ENCODE measurements at places on chromosomes 5 and 9.
A peak's percentile ranks its signal among the peaks of the same experiment; 100 is the strongest.

DNA sequence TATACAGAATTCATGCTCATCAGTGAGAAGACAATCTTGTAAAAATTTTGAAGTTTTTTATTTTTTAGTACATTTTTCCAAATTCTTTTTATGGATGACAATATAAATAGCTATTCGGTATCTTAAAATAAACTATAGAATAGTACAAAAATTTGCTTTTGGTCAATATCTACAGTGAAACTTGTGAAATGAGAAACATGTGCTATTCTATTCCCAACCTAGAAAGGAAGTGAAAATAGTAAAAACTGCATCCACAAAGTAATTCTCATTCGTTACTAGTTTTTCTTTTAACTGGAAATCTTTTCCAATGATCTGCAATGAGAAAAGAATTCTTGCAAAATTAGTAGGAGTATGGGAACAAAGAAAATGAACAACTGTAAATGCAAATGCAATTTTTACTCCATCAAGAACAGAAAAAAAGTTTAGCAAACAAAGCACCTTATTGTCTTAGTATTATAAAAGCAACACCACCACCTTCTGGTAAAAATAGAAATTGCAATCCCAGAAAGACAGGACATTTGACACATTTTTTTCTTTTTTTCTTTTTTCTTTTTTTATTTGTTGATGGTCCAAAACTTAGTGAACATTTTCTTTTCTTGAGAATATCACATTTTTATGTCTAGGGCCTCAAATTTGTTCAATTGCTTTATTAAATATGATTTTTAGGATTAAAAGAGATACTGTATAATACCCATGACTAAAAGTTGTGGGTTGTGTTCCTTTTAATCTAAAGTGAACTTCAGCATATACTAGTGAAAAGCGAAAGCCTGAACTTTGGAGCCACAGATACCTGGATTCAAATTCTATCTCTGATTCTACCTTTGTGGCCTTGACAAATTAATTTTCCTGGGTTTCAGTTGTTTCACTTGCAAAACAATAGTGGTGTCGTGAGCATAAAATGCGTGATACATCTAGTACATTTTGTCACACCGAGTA lies 72.3 kb downstream of the SLCO4C1 start:
- peak; percentile 12 for DNase-seq

DNA sequence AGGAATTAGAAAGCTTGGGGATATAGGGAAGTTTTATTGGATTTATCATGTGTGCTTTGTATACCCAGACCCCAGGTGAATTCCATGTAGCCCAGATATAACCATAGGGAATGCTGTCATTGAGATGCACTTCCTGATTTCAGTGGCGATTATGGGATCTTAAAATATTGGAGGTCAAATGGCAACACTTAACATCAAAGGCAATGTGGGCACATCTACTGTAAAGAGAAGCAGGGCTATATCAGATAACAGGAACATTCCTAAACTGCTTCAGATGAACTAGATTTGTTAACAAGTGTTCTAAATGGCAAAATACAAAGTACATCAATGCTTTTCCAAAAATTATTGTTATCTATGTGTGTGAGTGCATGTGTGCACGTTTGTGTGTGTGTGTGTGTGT lies 883.5 kb upstream of the EDIL3 start:
- DNase-seq = no peak

- no peak for DNase-seq
These were observed 89.2 kb downstream of the PDE6A start for GRCh38 chr5:149855366-149855765.

DNA sequence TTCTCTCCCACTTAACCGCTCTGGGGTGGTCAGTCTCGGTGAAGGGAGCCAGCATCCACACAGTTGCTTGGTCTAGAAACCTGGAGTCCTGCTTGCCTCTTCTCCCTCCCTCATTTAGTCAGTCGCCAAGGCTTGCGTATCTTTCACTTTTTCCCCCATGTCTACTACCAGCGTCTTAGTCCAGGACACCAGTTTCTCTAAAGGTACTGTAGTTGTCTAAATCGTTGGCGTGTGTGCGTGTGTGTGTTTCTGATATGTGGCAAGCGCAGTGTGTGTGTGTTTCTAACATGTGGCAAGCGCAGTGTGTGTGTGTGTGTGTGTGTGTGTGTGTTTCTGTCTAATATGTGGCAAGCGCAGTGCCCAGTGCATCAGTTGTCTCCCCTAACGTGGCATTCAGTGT lies 641 bp downstream of the ATP6V1G1 start:
- no peak for DNase-seq

DNA sequence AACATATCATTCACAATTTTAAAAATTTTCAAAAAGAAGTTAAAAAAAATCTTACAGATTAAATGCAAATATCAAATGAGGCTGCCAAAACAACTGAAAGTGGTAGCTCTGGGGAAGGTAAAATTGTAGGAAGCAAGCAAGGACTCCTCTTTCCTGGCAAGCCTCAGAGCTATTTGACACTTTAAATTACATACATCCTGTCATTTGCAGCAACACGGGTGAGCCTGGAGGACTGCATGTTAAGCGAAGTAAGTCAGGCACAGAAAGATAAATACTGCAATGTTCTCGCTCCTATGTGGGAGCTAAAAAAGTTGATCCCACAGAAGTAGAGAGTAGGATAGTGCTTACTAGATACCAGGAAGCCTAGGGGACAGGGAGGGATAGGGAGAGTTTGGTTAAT lies 58.0 kb downstream of the LPAR1 start:
- no peak for DNase-seq

DNA sequence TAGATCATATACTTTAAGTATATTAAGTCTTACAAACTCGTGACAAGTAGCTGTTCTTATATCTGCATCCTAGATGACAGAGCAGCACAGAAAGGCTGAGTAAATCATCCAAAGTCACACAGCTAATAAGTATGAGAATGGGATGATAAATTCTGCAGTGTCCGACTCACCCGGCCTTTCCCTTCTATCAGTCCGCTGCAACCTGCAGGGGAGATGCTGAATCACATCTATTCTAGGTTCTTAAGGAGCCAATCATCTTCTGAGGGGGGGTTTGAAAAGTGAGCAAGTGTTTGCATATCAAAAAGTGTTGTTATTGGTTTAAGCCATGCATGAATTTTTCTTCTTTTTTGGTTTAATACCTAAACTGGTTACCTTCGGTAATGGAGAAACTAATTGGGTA lies 38.9 kb downstream of the ADAMTS16 start:
- DNase-seq = no peak

GRCh38 chr9:17609312-17610005 lies 30.6 kb downstream of the SH3GL2 start:
- no peak for DNase-seq

DNA sequence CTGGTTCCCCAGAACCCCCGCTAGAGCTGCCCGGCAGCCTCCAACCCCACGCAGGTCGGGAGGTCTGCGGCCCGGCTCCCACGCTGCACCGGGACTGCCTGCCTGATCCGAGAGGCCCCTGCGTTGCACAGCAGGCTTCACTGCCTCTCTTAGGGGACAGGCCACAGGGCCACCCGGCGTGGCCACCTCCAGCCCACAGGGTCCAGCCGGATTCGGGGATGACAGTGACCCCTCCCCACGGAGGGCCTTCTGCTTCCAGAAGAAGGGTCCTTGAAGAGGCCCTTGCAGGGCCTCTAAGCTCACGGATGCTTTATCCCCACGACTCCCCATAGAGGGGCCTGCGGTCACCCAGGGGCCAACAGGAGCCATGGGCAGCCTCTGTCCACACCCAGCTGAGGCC lies 66.1 kb upstream of the PPP1R26 start:
- no peak for DNase-seq

GRCh38 chr9:23598994-23599393 lies 227.0 kb downstream of the ELAVL2 start:
- DNase-seq = no peak

DNA sequence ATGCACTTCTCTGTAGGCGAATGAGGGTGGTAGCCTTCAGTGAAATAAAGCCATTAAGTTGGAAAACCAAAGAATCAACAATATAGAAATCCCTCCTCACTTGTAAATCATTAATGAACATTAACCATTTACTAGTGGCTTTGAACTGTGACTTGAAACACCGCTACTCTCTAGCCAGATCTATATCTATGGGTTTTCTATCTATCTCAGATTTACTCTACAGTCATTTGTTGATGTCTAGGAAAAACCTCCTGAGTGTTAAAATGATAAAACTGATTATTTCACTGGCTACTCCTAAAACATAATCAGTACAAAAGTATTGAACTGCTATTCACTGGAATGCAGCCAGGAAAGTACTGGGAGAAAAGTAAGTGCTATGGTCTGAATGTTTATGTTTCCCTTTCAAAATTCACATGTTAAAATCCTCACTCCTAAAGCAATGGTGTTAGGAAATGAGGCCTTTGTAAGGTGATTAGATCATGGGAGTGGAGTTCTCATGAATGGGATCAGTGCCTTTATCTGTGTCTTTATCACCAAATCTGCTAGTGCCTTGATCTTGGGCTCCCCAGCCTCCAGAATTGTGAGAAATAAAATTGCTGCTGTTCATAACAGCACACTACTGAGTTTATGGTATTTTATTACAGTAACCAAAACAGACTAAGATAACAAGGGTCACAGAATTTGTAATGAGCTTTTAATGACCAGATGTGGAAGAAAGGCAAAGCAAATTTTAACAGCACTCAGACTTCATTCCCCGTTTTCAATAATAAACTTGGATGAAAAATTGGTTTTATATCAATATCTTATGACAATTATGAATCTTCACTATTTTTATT lies 8.6 kb upstream of the OXCT1 start:
- DNase-seq = no peak

DNA sequence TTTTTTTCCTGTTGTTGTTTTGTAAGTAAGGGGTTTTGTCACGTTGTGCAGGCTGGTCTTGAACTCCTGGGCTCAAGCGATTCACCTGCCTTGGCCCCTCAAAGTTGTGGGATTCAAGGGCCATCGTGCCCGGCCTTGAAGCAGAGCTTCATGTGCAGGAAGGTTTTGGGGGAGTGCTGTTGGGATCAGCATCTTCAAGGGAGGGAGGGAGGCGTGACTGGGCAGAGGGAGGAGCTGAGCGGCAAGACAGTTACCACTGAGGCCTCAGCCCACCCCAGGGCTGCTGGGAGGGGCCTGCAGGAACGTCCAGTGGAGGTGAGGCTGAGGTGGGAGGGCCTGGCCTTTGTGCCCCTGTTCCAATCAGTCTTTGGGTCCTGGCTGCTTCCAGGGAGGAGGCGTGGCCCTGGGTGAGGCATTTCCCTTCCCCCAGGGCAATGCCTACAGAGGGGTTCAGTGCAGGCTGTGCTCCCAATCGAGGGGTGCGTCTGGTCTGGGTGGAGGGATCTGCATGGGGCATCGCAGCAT lies 21.4 kb downstream of the OR2V1 start:
- DNase-seq = no peak

DNA sequence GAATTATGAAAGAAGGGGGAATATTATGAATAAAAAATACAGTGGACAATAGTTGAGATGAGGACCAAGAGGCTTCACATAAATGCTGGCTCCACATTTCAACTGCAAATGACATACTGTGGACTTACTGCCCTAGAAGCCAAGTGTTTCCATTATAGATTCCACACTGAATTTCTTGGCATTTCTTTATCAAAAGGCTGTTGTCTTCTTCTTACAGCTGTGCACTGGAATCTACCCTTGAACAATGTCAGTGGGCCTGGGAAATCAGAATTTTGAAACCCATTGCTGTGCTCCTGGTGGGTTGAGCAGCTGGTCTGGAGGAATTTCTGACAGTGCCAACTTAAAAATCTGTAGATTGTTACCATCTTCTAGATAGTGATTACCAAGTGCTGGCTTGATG lies 49.9 kb downstream of the TNC start:
- DNase-seq = no peak

GRCh38 chr5:161547738-161548486 lies 1.4 kb upstream of the GABRB2 start:
- DNase-seq = peak; percentile 18

DNA sequence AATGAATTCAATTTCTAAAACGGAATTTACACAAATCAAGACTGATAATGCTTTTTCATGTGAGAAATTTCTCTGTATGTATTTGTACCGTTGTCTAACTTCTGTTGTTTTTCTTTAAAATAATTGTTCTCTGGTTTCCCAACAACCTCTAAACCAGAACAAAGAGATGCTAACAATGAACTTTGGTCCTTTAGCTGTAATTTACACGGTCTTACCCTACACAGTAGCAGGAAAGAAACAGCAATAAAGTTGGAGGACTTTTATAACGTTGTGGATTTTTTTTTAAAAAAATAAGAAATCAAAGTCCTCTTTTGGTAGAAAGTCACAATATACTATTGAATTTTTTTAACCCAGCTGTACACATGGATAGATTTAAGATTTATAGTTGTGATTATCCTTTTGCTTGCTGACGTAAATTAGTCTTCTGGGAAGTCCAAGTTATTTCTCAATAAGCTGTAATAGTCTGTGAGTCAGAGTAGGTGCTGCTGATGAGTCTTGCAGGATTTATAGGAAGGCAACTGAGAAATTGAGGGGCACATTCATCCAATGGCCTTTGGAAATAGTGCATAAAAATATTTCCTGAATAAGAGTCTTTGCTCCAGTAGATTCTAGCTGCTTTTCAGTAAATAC lies 76.8 kb upstream of the PCSK1 start:
- DNase-seq = no peak

DNA sequence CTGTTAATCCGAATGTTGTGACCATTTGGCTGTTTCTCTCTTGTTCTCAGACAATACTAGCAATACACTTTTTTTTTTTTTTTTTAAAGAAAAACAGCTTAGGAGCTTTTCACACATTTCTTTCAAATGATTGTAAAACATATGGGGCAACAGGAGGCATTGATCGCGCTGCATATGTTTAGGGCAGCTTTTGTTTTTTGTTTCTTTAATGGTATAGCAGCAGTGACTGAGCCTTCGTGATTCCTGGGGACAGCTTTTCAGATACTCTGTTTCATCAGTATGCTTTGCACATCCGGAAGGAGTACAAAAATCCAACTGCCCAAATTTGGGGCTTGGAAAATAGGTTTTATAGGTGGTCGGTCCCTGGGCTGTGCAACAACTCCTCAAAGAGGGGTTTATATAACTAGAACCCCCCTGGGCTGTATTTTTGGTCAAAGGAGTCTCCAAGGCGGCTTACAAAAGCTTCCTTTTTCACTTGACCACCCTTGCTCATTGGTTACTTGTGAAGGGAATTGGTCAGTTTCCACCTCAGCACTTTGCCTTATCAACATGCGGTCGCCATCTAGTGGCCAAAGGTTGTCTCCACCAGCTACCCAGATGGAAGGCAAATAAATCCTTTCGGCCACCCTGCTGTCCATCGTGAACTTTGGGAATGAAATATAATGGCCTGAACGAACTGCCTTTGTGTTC lies 91.8 kb downstream of the PDE6A start:
- DNase-seq = peak; percentile 77

DNA sequence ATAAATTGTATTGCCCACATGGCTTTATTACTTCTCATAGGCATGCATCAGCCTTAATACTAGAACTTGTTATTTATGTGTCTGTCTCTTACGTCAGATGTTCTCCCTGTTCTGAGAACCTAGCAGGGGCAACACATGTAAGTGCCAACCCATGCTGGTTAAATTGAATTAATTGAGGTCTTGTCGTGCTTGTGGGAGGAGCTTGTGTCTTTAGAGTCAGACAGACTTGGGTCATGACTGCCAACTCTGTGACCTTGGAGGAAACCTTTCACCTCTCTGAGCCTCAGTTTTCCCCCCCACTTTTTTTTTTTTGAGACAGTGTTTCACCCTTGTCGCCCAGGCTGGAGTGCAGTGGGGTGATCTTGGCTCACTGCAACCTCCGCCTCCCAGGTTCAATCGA lies 2.2 kb upstream of the MEGF9 start:
- DNase-seq = no peak

GRCh38 chr5:17180864-17181723 lies 36.3 kb upstream of the BASP1 start:
- DNase-seq = no peak

All from endothelial cell (in vitro differentiated cells).